Hematopoietic multipotent progenitor cell treated with erythropoietin and hydrocortisone succinate and interleukin-3 and kit ligand, for 8 days (in vitro differentiated cells): ENCODE measurements at places on chromosomes 2 and 18.
A peak's percentile ranks its signal among the peaks of the same experiment; 100 is the strongest.

DNA sequence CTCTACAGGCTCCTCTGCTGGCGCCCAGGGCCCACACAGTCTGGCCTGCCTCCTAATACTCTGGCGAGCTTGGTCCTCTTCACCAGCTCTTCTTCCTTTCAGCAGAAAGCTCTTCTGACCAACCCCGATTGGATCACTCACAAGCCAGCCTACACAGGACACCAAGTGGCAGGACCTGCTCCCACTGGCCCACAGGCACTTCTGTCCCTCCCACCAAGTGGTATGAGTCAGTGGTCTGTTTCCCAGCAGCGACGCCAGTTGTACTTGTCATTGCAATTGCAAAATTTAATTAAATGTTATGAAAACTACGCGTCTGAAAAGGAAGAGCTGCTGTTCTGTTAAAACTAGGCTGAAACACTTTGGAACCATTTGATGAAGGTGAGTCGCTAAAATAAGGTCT, 46.7 kb downstream of the NDUFA10 start:
- no peak for DNase-seq

DNA sequence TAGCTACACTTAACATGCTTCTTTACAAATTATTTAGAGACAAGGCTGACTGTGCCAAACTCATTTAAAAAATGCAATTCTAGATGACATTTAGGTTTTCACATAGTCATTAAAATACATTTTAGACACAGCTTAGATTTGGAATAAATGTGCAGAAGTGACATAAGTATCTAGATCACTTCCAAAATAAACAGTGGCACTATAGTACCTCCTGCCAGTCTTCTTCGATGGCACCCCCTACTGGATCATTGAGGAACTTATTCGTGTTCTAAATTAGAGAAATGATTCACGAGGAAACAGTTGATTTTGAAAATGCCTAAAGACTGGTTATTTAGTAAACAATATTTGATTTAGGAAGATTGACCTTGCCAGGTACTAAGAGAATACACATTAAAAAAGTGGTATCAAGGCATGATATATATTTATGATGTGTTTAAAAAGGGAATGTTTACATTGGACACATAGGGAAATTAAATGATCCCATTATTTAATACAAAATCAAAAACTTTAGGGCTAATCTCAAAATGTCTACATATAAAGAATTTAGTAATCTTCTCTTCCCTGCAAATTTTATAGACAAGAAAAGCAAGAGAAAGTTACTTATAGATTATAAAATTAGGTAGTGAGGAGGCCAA, 323.9 kb downstream of the XIRP2 start:
- peak; percentile 58 for DNase-seq

DNA sequence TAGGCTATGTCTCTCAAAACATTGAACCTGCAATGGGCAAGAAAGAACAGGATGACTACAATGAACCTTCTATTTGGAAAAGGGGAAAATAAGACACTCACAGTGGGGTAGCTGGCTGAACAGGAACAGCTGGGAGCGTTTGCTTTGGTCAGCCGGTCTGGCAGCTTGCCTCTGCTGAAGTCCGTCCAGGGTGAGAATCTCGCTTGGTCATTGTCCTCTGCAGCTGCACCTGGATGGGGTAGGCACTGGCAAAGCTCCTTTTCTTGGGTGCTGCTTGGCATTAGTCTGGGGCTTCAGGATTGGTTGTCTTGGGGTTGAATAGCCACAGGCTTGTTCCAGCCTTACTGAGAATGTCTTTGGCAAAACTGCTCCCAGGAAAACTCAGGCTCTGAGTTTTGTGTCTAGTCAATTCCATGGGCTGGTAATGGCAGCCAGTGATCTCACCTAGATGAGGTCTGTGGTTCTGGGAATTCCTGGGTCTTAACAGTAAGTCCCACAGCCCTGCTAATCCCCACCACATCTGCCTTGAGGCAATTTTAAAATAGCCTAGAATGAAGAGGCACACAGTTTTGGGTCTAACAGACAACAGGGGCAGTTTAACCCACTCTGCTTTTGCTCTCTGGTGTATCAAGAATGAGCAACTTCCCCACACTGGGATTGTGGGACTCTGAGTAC, 13.4 kb downstream of the NEDD4L start:
- no peak for DNase-seq

DNA sequence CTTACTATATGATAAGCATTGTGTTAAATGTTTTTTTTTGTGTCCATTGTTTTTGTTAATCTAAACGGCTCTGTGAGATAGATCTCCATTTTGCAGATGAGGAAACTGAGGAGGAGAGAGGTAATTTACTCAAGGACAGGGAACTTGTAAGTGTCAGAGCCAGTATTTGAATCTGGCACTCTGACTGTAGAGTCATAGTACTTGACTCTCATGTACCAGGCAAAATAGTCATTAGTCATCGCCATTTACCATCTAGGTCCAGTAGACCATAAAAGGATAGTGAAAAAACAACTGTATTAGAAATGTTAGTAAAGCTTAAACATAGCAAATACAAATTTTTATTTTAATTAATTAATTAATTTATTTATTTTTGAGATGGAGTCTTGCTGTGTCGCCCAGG, 4.8 kb downstream of the PSMD14 start:
- DNase-seq: no peak

DNA sequence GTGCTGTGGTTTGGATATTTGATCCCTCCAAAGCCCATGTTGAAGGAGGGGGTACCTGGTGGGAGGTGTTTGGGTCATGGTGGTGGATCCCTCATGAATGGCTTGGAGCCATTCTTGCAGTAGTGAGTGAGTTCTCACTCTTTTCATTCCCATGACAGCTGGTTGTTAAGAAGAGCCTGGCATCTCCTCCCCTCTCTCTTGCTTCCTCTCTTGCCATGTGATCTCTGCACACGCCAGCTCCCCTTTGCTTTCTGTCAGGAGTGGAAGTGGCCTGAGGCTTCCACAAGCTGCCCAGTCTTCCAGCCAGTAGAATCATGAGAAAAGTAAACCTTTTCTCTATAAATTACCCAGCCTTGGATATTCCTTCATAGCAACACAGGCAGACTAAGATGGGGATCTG, 8.6 kb downstream of the ADD2 start:
- no peak for DNase-seq

DNA sequence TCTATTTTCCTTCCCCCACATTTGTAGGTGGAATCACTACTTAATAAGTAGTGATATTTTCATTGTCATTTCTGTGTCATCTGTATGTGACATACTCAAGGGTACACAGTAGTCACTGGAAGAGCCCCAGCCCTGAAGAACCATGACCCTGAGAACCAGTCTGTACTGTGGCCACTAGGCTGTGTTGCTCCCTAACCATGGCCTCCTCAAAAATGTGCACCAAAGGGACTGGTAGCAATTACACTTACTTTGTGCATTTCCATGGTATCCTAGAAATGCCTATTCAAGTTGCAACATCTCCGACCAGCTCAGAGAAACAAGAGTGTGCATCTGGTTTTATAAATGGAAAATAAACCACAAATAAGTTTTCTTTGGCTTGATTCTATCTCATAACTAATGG, 155.1 kb downstream of the DOCK10 start:
- DNase-seq: no peak

DNA sequence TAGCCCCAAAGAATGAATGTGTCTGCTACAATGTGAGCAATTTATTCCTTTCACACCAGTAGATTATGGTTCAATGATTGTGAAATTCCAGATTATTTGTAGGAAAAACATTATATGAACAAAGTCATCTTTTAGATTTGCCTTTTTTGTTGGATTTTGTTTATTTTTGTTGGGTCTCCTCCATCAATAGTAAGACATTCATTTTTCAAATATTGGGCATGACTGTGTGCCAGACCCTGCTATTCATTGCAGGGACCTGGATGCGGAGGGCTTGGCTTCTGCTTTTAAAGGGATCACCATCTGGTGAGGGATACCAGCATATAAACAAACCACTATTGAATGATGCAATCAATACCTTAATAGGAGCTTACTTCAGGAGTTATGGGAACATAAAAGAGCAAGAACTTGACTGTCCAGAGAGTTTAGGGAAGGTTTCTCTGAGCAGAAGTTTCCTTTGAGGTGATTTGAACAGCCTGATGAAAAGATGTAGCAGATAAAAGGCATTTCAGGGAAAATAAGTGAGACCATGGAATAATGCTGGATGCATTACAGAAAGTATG, 486.7 kb downstream of the EPHA4 start:
- no peak for DNase-seq

DNA sequence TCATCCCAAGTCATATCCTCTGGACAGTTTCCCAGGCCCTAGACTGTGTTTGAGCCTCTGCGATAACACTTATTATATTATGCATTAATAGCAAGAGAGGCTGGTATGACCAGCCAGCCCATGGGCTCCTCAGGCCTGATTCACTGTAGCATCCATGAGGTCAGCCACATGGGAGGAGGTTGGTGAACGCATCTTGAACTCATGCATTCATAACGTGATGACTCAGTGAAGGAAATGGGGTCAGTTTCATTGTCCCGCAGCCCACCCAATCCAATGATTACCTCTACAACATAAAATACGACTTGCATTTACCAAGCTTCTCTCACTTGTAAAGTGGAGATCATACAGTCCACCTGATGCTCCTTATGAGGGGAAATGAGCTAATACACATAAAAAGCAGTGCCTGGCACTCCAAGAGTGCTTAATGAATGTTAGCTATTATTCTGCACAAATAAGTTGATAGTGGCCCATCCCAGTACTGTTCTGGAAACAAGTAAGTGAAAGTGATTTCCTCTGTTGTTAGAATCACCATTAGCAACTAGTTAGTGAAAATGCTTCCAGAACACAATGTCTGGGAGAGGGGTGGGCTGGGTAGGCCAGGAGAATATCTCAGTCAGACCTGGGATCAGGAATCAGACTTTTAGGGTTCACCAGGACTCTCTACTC, 46.1 kb upstream of the CELF4 start:
- DNase-seq: no peak

DNA sequence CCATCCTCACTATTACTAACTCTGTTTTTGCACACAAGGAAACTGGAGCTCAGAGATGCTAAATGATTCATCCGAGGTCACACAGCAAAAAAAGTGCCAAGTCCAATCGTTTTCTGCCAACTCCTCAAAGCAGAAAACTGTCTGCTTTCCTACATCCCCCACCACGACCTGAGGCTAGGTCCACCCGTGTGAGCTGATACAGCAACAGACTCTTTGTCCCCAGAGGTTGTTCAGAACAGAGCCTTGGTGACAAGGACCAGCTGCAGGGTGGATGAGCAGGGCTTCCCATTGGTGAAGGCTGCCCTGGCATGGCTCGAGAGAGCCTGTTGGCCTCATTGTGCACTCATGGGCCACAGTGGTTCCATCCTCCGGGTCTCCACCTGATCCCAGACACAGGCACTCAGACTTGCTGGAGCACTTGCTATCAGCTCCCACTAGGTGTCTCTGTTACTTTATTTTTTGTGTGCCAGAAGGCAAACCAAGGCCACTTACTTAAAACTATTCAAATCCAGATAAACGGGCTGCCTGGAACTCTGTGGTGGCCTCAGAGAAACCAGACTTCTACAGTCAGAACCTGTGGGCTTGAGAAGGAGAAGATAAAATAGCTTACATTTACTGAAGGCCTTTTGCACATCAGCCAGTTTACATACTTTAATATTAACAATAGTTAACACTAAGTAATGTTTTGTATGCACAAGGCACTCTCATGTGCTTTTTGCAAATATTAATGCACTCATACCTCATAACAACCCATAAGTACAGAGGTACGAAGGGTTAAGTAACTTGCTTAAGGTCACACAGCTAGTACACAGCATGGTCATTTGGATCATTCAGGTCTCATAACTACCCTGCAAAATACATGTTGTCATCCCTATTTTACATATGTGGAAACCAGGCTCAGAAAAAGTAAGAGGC, 62.9 kb upstream of the CTIF start:
- DNase-seq: peak; percentile 81

DNA sequence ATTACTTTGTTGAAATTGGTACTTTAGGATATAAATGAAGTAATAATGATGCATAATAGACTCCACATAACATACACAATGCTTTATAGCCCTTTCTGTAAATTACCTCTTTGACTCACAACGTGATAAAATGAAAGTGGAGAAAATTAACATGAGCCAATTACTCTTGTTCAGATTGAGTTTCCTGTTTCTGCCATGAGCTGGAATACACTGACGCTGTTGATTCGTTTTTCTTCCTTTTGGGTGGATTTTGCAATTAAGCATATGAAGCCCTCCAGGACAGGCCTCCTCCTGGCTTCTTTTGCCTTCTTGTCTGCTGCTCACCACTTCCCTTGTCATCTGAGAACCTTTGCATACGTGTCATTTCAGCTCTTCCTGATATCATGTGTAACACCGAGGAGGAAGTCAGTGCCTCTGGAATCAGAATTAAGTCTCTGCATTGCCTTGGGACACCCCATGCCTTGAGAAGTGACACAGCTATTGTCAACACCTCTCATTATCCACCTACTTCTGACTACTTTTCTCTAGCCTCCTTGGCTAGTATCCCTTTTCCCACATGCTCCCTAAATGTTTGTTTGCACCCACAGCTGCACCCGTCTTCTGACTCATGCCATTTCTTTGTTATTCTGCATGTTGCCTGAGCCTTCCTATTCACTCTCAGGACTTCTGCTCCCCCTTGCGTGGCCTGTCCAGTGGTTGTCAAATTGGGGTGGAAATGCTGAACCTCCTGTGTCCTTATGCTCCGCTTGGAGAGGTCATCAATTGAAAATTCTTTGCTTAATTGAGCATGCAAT, 134.1 kb downstream of the FMNL2 start:
- no peak for DNase-seq

GRCh38 chr2:113124984-113125855, 2.2 kb upstream of the IL1RN start:
- DNase-seq: no peak

DNA sequence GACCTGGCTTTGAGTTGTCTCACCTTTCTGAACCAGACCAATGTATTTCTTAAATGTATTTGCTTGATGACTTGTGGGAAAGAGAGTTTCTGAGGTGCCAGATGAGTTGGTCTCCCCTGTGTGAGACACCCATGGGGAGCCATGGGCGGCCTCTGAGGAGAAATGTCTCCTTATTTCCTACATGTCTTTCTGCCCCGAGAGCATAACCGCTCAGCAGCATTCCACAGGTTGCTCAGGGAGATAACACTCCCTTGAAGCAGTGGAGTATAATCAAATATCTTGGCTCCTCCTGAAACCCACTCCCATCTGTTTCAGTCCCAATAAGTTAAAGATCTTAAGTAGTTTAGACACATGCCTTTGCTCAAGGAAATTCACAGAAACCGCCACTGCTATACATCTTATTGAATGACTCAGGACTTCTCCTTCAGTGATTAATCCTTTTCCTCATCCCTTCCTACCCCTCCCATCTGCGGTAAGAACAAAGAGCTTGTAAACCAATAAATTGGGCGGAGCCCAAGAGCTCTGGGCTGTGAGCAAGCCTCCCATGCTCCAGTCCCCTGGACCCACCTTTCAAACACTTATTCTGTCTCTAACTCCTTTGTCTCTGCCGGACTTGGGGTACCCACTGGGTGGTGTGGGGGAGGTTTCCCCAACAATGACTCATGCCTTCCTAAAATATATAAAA, 285.5 kb upstream of the LRRTM4 start:
- DNase-seq: no peak

DNA sequence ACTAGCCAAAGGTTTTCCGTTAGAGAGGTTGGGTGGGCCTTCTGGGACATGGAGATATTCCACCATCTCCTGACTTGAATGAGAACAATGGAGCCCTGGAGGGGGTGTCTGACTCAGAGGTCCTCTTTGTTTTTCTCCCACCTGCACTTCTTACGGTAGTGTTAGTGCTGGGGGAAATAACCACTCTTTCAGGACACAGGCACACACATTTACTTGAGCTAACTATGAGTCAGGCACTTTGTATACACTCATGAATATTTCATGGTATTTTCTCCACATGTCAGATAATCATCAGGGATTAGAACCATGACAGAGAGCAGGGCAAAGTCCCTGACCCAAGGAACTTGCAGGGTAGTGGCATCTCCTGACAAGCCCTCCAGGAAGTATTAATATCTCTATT, 439.1 kb downstream of the TSN start:
- no peak for DNase-seq
